ENCODE measurements at places on chromosomes 11 and 22. TPM values are rescaled to one million over a fixed set of nuclear protein-coding genes. Genes with fewer than 3 reads are reported as not detected.

DNA sequence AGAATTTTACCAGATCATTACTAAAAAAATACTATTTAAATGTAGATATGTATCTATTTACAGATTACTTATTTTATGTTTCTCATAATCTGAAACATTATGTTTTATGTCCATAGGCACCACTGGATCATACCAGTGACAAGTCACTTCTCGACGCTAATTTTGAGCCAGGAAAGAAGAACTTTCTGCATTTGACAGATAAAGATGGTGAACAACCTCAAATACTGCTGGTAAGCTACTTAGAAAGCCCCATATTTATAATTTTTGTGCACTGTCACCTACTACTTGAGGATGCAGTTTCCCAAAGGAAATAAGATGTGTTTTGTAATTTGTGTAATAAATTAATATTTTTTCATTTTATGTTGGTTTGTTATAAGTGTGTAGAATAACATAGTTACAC is 42.6 kb downstream of the USP47 start:
- no peak for ATAC-seq

DNA sequence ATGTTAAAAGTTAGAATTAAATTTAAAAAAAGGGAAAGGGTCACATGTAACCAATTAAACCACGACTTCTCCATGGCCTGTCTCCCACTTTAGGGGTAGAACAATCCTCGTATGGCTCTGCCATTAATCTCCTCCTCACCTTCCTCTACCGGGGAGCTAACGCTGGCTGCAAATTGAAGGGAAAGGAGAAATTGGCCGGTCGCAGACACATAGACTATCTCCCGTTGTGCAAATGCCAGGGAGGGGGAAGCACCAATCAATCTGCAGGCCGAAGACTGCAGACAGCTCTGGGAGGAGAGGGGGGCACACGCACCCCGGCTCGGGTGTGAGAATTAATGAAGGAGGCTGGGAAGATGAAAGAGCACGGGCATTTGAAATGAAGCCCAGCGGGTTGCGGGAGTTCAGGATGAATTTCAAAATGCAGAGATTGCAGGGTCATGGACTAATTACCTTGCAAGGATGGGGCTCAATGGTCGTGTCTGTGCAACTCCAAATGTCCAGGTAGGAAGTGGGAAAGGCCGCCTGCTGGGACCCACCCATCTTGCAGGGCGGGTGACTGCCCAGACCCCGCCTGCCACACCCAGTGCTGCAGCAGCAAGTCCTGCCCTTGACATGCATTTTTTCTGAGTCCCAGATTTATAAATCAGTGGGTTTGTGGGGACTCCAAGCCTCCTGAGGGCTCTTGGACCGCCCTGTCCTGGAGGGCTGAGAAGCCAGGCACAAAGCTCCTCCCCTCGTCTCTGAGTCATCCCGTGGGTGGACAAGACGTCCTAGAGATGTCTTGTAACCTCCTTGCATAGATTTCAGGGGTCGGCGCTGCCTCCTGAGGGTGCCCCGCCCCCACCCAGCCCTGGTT is 534.2 kb downstream of the TBC1D22A start:
- no peak for ATAC-seq

- ATAC-seq, result peak; percentile 41
Measured at GRCh38 chr22:38397189-38398085, 57.6 kb downstream of the KCNJ4 start.

DNA sequence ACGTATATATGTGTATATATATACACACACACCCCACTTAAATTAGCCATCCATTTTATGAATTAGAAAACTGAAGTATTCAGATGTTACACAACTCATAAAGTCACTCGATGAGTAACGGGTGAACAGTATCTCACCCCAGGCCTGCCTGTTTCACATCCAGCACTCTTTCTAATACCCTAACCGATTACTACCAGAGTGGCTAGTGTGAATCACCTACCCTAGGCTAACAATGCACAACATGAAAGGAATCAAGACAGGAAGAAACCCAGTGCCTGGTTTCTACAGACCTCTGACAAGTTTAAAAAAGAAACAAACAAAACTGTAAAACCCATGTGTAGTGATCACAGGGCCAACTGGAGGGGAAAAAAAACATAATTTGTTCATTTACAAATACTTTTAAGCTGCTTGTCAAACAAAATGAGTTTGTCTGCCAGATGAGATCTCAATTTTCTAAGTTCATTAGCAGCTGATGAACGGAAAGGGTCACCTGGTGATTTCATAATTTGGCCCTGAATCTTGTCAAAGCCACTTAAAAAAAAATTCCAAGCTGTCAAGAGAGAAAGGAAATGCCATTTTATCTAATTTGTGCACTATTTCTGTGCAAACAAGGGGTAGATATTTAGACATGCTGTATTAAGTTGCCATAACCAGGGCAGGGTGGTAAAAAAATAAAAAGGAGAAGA is 134.8 kb downstream of the LARGE1 start:
- ATAC-seq, result peak; percentile 97

DNA sequence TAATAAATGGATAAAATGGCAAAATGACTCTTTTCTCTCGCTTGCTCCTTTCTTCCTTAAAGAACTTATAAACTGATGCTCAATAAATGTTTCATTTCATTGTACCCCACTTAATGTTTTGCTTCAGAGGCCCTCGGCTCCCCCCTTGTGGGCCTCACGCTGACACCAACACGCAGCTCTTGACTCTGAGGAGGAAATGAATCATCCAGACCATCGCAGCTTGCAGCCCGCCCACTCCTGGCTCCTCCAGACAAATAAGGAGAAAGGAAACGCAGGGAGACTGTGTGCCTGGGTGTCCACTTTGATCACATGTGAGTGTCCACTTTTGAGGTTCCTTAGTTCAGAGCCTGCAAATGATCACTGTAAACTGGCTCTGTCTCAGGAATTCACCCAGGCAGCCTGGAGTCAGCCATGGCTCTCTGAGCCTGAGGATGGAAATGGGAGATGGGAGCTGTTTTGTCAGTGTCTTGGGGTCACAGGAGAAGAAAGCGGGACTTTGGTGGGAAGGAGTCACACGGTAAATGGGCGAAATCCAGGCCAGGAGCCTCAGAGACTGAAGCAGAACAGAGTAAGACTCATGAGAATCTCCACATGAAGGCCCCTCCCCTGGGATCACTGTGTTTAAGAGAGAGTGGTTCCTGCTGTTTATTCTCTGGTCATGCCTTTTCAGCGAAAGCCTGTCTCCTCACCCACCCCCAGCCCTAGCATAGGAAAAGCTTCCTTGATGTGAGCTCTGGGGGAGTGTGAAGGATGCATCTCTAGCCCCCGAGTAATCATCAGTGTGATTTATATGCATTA is 96.5 kb downstream of the CWC15 start:
- ATAC-seq, result peak; percentile 21

DNA sequence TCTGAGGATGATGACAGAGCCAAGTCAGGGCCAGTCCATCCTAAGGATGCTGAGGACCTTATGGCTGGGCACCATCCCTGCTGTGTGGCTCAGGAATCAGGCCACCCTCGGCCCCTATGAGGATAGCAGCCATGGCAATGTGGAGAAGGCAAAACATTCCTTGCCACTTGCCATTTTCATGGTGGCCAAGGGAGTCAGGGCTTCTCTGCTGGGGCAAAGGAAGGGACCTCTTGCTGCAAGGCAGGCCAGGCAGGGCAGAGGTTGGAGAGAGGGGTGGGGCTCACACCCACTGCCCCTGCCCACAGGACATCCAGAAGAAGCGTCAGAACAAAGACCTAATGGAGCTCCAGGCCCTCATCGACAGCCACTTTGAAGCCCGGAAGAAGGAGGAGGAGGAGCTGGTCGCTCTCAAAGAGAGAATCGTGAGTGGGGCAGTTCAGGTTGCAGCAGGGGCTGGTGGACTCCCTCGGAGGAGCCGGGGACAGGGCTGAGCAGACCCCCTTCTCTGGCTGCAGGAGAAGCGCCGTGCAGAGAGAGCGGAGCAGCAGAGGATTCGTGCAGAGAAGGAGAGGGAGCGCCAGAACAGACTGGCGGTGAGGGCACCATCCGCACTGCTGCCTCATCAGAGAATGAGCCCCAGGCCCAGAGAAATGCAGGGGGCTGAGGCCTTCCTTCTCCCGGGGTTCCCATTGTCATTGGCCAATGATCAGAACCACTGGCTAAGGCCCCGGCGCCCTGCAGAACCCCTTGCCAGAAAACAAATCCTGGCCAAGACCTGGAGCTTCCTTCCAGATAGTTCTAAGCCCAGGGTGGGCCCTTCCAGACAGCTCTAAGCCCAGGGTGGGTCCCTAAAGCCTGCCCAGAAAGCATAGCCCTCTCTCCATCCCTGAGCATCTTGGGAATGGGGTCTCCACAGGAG is 13.5 kb upstream of the MRPL23 start:
- no peak for ATAC-seq

DNA sequence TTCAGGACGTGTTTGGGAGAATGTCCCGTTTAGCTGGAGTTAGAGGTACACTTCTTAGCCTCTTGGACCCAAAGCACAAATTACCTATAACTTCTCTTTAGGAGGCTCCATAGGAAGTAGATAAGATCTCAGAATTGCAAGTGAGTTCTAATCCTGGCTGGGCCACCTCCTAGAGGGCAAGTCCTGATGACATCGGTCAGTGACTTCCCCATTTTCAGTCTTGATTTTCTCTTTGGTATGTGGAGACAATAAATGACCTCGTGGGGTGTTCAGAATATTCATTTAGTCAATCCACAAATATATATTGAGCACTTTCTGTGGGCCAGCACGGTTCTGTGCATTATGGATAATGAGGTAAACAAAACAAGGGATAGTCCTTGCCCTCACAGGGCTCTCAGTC is 208.6 kb downstream of the CWF19L2 start:
- ATAC-seq, result no peak

DNA sequence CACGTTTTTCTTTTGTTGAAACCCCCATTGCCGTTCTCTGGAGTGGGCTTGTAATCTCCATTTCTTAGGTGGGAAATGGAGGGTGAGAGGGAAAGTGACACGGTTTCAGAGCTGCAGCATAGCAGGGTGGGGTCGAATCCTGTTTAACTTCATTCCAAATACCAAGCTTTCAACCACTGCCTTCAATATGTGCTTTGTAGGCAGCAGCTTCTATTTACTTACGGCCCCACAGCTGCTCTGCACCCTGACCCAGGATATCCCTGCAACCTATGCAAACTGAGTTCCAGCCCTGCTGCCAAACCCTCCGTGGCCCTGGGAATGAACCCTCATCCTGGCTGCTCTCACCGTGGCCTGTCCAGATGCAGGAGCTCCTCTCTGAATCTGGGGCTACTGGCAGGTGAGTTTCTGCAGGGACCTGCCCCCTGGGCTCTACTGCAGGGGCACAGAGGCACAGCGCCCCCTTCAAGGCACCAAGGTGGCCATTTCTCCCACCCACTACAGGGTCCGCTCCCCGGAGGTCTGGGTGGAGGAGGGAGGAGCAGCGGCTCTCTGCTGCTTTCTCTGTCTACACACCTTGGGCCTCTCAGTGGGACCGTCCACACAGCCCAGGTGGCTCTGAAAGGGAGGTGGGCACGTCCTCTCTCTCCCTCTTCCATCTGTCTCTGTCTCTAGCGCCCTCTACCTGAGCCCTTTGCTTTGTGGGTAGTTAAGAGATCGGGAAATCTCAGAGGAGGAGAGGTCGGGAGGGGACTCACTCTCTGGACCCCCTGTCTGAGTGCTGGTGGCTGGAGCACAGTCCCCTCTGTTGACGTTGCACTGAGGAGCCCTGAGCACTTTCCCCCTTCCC is 279.1 kb downstream of the BRD1 start:
- no peak for ATAC-seq

DNA sequence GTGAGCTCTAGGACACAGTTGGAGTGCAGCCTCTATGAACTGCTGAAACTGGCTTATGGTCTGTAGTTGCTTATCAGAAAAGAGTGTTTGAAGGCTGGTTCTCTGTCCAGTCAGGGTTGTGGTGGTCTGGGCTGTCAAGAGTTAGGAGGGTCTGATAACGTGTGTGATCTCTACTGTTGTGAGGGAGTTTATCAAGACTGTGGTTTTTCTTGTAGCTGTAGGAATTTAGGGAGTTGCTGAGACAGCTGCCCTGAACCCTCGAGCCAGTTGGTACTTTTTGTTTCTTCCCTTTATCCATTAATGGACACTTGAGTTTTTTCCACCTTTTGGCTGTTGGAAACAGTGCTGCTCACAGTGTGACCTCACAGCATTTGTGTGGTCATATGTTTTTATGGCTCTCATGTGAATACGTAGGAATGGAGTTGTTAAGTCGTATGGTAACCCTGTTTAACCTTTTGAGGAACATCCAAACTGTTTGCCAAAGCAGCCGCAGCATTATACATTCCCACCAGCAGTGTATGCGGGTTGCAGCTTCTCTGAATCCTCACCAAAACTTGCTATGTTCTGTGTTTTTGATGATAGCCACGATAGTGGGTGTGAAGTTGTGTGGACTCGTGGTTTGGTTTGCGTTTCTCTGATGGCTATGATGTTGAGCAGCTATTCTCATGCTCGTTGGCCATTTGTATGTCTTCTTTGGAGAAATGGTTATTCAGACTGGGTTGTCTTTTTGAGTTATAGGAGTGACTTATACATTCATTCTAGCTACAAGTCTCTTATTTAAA is 20.9 kb upstream of the DGCR8 start:
- ATAC-seq, result no peak

GRCh38 chr22:39229688-39230260 is 15.0 kb downstream of the PDGFB start:
- no peak for ATAC-seq

DNA sequence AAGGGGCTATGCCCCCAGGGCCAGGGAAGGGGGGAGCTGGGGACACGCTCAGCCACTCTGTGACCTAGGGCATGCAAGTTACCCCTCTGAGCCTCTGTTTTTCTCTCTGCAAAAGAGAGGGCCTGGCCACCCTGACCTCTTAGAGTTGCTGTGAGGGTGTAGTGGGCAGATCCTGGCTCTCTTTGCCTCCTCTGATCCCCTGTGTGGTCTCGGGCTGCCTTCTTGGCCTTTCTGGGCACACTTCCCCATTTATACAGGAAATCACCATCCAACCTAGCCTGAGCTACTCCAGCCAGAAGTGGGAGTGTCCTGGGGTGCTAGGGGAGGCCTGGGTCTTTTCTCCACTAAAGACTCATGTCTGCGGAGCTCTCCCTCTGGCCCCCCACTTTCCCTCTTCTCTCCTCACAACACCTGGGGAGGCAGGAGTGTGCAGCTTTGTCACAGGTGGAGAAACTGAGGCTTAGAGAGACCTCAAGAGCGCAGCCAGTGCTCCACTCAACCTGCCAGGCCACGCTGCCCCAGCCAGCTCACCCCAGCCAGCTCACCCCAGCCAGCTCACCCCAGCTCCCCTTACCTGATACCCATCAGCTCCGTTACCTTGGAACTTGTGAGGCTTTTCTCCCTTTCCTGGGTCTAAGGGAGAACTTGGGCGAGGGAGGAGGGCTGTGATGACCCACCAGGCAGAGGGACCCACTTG is 1.4 kb downstream of the AIFM3 start:
- ATAC-seq, result no peak

GRCh38 chr22:40834619-40835018 is 15.5 kb upstream of the SLC25A17 start:
- no peak for ATAC-seq

Gene SEC14L6
- not detected for total RNA-seq

Gene UBQLNL
- 0.08 TPM for total RNA-seq

Gene GNB1L
- total RNA-seq, result 3.9 TPM

Gene SYT9
- not detected for total RNA-seq

Measured in esophagus mucosa (tissue), 1 donor.